ENCODE measurements at places on chromosomes 1 and 21.
A peak's percentile ranks its signal among the peaks of the same experiment; 100 is the strongest.

DNA sequence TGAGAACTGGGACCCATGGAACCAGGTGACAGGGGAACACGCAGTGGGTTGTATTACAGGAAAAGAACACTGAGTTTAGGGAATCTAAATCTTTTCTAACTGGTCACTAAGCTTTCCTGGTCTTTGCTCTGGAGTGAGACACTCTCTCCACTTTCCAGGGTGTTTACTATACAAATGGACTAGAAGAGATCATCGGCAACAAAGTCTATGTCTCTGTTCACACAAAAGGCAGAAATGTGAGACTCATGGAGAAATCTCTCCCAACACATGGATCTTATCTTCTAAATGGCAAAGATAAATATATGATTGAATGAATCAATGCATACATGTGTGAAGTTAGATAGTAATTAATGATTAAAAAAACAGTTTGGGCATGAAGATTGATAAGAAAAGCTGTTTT, 101.6 kb upstream of the DPT start:
- no peak for DNase-seq

- no peak for DNase-seq
These were observed 40.8 kb upstream of the KIRREL1 start for GRCh38 chr1:157952601-157953000.

- DNase-seq = no peak
These were observed 153.6 kb downstream of the HIVEP3 start for GRCh38 chr1:41765152-41765551.

GRCh38 chr1:66557157-66557556, 23.2 kb downstream of the SGIP1 start:
- no peak for DNase-seq

- DNase-seq = no peak
These were observed 1145.6 kb downstream of the KCNT2 start for GRCh38 chr1:195462646-195463045.

- DNase-seq = peak; percentile 47
These were observed 139.7 kb downstream of the TSEN15 start for GRCh38 chr1:184191181-184191621.

DNA sequence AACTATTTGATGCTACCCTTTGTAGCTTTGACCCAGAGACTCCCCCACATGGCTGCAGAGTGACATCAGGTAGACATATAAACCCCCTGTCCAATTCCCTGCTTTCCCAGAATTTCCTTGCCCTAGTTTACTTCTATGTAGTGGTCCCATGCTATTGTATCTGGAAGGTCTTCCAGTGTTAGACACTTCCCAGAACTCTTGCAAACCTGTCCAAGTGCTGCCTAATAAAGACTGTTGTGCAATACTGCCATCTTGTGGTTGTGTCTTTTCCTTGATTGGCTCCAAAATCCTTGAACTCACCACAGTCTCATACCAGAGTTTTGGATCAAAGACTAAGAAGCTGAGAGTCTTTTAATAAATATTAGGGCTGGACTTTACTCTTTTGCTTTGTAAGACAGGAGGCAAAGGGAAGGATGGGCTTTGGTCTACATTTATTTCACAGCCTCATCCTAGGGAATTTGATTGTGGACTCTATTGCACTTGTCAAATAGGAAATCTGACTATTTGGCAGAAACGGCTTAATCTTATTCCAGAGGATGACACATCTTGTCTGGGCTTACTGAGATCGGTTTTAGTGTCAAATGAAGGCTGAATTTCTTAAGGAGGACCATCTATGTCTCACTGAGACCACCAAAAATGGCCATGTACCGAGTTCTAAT, 169.9 kb downstream of the LRRC7 start:
- DNase-seq = no peak

GRCh38 chr21:23162198-23162946, 2164.2 kb downstream of the NCAM2 start:
- no peak for DNase-seq

- no peak for DNase-seq
These were observed 12.2 kb downstream of the DNASE2B start for GRCh38 chr1:84410328-84411095.

DNA sequence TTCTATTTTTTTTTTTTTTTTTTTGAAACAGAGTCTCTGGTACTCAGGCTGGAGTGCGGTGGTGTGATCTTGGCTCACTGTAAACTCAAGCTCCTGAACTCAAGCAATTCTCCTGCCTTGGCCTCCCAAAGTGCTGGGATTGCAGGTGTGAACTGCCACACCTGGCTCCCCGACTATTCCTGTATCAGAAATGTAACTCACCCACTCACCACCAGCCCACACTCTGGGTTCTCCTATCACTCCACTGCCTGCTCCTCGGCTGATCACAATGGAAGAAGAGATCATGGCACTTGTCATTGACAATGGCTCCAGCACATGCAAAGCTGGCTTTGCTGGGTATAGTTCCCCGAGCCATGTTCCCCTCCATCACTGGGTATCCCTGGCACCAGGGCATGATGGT, 15.9 kb downstream of the RABIF start:
- DNase-seq = no peak

DNA sequence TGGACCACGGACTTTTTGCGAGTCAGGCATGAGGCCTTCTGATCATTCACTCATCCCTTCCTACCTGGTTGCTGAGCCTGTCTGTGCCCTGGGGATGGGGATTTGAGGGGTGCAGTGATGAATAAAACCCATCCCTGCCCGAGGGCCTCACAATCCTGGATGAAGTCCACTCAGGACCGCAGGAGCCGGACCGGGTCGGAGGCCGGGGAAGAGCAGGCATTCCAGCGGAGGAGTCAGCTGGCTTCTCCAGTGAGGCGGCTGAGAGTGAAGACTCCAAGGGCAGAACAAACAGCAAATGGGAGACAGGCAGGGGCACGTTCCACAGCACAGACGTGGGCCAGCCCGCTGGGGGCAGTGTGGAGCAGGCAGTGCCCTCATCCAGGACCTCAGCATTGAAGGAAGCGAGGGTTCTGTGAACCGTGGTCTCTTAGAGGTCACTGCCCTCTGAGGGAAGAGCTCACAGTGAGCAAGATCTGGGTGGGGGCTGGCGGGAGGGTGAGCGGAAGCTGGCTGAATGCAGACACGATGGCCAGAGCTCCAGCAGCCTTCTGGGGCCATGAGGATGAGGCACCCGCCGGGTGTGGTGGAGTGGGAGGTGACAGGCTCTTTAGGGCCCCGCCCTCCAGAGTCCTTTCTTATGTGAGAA, 10.9 kb upstream of the LRRC3 start:
- DNase-seq = no peak

DNA sequence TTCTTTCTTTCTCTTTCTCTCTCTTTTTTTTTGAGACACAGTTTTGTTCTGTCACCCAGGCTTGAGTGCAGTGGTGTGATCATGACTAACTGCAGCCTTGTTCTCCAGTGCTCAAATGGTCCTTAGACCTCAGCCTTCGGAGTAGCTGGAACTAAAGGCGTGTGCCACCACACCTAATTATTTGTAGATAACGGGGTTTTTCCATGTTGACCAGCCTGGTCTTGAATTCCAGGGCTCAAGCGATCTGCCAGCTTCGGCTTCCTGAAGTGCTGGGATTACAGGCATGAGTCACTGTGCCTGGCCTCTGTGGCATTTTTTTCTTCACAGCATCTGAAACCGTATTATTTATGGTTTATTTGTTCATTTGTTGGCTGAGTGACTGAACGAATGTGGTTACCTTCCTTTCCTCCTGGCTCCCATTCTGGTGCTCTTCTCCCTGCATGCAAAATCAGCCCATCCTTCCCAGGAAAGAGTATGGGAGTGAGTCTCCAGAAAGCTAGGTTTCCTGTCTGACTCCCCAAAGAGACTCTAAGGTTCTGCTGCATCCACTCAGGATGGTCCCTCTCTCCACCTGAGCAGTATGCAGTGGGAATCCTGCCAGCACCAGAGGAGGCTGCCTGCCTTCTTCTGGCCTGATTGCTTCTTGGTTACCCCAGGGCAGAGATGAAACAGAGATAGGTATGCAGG, 155.0 kb upstream of the BEND5 start:
- DNase-seq = peak; percentile 21

- no peak for DNase-seq
These were observed 6.1 kb downstream of the NPPA start for GRCh38 chr1:11841245-11842153.

DNA sequence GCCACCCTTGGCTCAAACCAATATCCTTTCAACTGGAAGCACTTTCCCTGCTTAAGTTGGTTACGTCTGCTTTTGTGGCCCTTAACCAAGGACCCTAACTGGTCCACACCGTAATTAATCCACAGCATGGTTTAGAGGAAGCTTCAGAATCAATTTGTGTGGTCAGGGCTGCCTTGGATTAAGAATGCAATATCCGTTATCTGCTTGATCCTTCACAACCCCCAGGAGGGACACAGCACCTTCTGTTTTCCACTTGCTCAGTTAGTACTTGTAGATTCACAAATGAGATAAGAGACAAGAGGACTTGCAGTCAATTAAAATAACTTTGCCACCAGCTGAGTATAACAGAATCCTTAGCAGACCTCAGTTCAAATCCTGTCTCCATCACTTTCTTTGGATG, 56.9 kb upstream of the LRP8 start:
- no peak for DNase-seq

DNA sequence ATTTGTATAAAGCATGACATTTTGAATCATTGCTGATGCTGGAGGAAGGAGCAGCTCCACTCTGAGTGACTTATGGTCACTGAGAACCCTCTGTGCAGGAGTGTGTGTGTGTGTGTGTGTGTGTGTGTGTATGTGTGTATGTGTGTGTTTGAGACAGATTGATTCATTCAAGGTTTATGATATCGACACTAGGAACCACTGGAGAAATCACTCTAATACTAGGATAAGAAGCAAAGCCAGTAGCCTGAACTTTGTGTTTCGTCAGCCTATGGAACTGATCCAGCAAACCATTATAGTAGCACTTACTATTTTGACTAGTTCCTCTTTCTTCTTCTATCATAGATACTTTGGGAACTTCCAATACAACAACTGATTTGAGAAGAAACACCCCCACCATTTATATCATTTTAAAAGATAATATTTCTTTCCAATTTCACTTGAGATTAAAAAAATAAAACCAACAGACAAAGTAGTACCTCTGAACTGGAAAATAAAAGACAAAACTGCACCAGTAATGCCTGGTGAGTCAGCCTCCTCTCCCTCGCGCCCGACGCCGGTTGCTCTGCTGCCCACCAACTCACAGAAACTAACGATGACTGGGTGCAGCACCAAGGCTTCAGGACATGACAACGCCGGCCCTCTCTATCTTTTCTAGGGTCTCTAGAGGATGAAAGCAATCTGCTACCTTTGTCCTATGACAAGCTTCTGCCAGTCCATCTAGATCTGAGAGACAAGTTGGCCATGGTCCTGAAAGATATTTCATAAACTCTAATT, 20.9 kb downstream of the SLAMF1 start:
- no peak for DNase-seq

GRCh38 chr1:154386643-154387352, 18.3 kb upstream of the IL6R start:
- no peak for DNase-seq

- DNase-seq = no peak
These were observed 247.7 kb upstream of the PTBP2 start for GRCh38 chr1:96473791-96474434.

DNA sequence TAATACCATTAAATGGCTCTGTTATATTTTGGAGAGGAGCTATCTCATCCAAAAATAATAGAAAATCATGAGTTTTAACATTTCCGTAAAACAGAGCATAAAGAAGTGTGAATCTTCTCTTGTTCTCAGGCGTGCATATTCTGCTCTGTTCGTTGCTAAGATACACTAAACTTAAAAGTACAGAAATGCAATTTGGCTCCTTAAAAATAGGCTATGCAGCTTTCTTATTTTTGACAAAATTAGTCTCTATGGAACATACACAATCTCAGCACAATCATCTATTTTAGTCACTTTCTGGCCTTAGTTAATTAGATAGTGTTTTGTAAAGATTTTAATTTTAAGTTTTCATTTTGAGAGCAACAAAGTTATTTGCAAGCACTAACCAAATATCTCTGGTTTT, 79.0 kb upstream of the USP25 start:
- no peak for DNase-seq

DNA sequence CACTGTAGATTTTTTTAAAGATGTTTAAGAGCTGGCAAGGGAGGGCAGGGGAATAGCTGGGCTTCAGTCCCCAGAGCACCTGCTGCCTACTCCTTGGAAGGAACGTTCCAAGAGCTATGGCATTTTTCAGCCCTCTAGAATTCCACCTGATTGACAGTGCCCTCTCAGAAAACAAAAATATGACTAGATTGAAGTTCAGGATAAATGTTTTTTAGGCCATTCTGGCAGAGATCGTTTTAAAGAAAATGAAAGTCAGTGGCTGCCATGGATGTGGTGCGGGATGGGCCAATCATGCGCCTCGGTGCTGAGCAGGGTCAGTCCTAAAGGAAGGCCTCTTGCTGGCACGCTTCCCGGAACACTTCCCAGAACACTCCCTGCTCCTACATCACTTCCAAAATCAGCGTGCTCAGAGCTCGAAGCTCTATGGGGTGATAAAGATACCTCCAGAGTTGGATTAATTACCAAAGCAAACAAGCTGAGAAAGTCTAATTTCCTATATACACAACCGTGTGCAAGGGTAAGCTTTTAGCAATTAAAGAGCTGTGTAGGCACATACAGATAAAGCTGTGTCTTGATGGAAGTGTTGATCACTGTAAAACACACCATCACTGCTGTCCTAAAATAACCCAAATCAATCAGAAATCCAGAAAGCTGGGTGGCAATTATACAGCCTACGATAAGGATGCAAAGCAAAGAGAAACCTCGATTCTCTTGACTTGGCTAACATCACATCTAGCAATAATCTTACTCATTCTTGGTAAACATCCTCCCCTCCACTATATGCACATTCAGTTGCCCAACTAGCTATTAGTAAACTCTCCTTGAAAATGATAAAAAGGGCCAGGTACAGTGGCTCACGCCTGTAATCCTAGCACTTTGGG, 34.6 kb downstream of the TGFBR3 start:
- DNase-seq = peak; percentile 97

DNA sequence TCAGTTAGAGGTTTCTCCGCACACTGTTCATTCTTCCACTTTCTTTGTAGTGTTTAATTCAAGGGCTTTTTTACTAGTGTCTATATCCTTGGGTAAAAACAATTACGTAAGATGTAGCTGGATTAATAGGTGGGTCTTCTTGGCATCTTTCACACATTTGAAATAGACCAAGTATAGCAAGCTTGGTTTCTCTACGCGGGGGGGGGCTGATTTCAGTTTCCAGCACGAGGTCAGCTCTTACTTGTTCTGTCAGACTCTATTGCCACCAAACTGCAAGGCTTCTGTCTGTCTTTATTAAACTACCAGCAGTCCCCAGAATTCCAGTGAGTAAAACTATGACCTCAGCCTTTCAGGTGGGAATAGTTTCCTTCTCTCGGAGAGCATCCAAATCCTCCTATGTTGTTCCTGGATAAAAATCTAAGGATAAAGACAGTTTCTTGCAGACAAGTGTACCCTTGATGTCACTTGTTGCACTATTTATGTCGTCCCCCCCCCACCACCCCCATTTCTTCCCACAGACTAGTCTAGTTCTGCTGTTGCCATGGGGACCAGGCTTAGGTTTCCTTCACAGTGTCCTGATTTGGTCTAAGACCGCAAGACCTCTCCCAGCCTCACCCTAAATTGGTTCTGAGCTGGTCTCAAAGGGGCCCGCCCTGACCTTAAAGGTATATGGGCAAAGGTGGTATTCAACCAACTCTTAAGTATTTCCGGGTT, 17.0 kb downstream of the SPATA46 start:
- no peak for DNase-seq

GRCh38 chr1:106978477-106979322, 77.8 kb upstream of the PRMT6 start:
- DNase-seq = no peak

- DNase-seq = no peak
These were observed 227.1 kb upstream of the MAP1LC3C start for GRCh38 chr1:242225767-242226573.

All from uterus (tissue), 4 donors.